ENCODE measurements at places on chromosomes 7 and 10. TPM values are rescaled to one million over a fixed set of nuclear protein-coding genes. Genes with fewer than 3 reads are reported as not detected.
A peak's percentile ranks its signal among the peaks of the same experiment; 100 is the strongest.

GRCh38 chr7:129387537-129387936, 46.7 kb upstream of the STRIP2 start:
- no peak for DNase-seq

GRCh38 chr7:107559864-107560263, 3.9 kb downstream of the COG5 start:
- no peak for DNase-seq

- peak; percentile 87 for DNase-seq
Measured at GRCh38 chr7:2116989-2117591, 115.7 kb downstream of the MAD1L1 start.

DNA sequence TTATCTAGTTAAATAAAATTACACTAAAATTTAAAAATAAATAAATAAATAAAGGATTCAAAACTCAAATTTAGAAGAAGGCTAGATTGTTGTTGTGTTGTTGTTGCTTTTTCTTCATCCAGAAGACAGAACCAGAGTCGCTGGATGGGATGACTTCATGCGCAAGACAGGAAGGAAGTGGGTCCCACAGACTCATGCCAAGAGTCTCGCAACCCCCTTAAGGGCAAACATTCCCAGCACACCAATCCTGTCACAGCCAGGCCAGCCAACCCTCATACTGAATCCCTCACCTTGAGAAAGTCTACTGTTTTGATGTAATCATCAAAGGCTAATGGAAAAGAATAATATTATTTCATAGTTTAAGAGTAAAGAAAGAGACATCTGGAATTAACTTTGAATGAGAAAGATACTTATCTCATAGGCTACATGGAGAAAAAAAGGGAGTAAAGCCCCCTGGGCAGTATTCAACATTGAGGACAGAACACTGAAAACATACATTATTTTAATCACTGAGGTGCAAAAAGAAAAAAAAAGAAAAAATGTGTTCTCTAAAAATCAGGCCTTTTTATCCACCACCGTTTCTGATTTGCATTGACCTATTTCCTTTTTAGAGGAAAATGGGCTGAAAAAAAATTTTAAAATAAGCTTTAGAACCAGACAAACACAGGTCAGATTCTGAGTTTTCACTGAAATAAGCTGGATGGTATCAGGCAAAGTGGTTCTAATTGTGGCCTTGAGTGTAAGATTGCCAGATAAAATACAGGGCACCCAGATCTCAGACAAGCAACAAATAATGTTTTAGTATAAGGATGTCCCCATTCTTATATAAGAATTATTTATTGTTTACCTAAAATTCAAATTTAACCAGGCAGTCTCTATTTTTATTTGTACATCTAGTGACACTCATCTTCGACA, 826.5 kb downstream of the TNS3 start:
- DNase-seq, result no peak

LRIT1 gene
- total RNA-seq, result not detected
